ENCODE measurements at places on chromosomes 4 and X. TPM values are rescaled to one million over a fixed set of nuclear protein-coding genes. Genes with fewer than 3 reads are reported as not detected.

GRCh38 chr4:59814402-59815010 lies 1385.6 kb upstream of the ADGRL3 start:
- DNase-seq, result no peak
- no peaks in the 10 kb centered on the region for H3K36me3 ChIP-seq
- no peaks in the 10 kb centered on the region for H3K27me3 ChIP-seq
- no peak overlapping the region for H3K27ac ChIP-seq
- H3K4me3 ChIP-seq, result no peak overlapping the region
- no peaks in the 10 kb centered on the region for H3K4me1 ChIP-seq

DNA sequence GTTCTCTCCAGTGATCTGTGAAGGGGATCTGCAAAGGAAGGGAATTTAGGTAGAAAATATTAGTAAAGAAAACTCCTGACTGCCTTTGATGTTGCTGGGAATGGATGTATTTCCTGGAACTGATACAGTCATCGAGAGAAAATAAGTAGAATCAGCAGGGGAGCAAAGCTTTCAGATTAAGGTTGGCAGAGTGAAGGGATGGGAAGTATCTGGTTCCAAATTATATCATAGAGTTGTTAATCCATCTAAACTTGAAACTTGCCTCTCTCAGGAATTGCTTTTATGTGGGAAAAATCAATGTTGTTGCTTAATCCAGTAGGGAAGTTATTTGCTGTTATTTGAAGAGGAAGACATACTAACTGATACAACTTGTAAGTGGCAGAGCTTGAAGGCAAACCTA lies 19.3 kb downstream of the EPHA5 start:
- H3K4me1 ChIP-seq, result no peaks in the 10 kb centered on the region
- H3K27me3 ChIP-seq, result no peaks in the 10 kb centered on the region
- no peak overlapping the region for H3K27ac ChIP-seq

GRCh38 chr4:104015680-104016079 lies 295.9 kb upstream of the TACR3 start:
- no peaks in the 10 kb centered on the region for H3K27me3 ChIP-seq
- DNase-seq, result no peak
- no peaks in the 10 kb centered on the region for H3K36me3 ChIP-seq
- no peak overlapping the region for H3K4me3 ChIP-seq
- no peak overlapping the region for H3K27ac ChIP-seq
- no peaks in the 10 kb centered on the region for H3K4me1 ChIP-seq

The ACSL4 gene
- total RNA-seq, result 87.7 TPM

- H3K4me1 ChIP-seq, result no peaks in the 10 kb centered on the region
- no peak for DNase-seq
- H3K27me3 ChIP-seq, result no peaks in the 10 kb centered on the region
- no peaks in the 10 kb centered on the region for H3K36me3 ChIP-seq
- H3K27ac ChIP-seq, result no peak overlapping the region
These were observed 64.0 kb downstream of the NBDY start for GRCh38 chrX:56793112-56793430.

DNA sequence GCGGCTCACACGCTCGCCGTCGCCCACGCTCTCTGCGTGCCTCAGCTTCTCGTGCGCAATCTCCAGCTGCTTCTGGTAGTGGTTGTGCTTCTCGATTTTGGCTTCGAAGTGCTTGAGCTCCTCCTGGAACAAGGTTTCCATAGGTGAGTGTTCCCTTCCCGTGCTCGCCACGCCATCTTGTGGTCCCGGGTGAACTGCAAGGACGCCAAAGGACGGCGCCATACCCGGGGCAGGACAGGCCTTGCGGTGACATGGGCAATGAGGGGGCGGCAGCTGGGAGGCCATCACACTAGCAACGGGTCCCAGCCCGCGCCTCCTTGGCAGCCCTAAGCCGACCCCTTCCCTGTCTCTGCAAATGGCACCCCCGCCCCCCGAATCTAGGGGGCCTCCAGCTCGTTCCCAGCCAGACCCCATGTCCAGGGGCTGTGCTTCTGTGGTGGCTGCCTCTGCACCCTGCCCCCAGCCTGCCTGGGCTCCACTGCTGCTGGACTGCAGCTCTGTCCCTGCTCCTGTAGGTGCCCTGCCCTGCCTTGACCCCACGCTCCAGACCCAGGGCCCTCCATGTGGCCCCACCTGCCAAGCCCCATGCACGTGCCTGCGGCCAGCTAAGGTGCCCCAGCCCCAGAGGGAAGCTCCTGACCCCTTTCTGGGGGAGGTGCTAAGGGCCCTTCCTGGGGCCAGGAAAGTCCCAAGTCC lies 17.3 kb downstream of the LRPAP1 start:
- no peak for DNase-seq
- no peaks in the 10 kb centered on the region for H3K27me3 ChIP-seq
- H3K36me3 ChIP-seq, result peaks cover 99% of the 10 kb centered on the region
- H3K27ac ChIP-seq, result no peak overlapping the region
- no peaks in the 10 kb centered on the region for H3K4me1 ChIP-seq

The CXXC4 gene
- total RNA-seq, result 0.71 TPM

GRCh38 chrX:11254417-11255109 lies 38.6 kb upstream of the AMELX start:
- no peak overlapping the region for H3K27ac ChIP-seq
- H3K27me3 ChIP-seq, result no peaks in the 10 kb centered on the region
- H3K4me1 ChIP-seq, result no peaks in the 10 kb centered on the region

DNA sequence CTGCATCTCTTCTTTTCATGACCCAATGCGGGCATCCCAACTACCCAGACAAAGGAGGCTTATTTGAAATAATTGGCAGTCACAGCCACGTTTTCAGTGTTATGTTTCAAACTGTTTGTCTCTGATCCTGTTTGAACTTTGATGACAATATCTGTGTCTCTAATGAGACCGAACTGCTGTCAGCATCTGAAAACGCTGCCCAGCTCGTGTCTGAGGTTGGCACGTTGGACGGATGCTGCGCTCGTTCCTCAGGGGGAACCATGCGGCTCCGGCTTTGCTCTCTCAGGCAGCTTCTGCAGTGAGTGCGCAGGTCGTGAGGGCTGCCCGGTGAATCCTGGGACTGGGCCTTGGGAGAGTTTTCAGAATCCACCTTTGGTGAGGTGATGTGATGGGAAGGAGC lies 58.4 kb upstream of the SORBS2 start:
- H3K36me3 ChIP-seq, result no peaks in the 10 kb centered on the region
- H3K4me1 ChIP-seq, result peaks cover 4% of the 10 kb centered on the region
- no peak overlapping the region for H3K27ac ChIP-seq
- H3K4me3 ChIP-seq, result no peak overlapping the region

- no peak for DNase-seq
- no peaks in the 10 kb centered on the region for H3K36me3 ChIP-seq
- no peak overlapping the region for H3K4me3 ChIP-seq
- H3K4me1 ChIP-seq, result no peaks in the 10 kb centered on the region
These were observed 47.5 kb upstream of the STS start for GRCh38 chrX:7100022-7100421.

DNA sequence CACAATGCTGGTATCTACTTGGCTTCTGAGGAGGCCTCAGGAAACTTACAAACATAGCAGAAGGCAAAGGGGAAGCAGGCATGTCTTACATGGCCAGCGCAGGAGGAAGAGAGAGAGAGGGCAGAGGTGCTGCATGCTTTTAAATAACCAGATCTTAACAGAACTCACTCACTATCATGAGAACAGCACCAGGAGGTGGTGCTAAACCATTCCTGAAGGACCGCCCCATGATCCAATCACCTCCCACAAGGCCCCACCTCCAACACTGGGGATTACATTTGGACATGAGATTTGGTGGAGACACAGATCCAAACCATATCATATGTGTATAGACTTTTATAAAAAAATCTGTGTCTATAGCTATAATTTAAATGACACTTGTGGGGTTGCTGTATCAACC lies 48.6 kb upstream of the ERVMER34-1 start:
- H3K36me3 ChIP-seq, result no peaks in the 10 kb centered on the region
- DNase-seq, result no peak
- no peak overlapping the region for H3K4me3 ChIP-seq
- H3K27ac ChIP-seq, result no peak overlapping the region
- H3K4me1 ChIP-seq, result no peaks in the 10 kb centered on the region
- H3K27me3 ChIP-seq, result no peaks in the 10 kb centered on the region

The CT45A10 gene
- total RNA-seq, result not detected

The LDB2 gene
- total RNA-seq, result 37.7 TPM

DNA sequence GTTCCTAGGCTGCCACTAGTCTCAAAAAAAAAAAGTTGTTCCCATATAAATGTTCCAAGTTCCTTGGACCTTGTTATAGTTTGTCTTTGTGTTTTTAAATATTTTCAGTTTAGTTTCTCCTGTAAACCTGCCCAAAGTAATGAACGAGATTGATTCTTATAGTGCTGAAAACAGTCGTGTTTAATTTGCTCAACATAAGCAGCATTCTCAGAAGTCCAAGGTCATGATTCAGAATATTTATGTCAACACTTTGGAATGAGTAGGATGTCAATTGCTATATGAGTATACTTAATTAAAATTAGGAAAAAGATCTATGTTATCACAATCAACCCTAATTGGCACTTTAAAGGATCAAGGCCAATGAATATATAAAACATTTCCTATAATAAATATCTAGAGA lies 510.9 kb downstream of the PPP4R3C start:
- no peak overlapping the region for H3K27ac ChIP-seq
- no peak overlapping the region for H3K4me3 ChIP-seq
- H3K36me3 ChIP-seq, result no peaks in the 10 kb centered on the region
- no peak for DNase-seq

DNA sequence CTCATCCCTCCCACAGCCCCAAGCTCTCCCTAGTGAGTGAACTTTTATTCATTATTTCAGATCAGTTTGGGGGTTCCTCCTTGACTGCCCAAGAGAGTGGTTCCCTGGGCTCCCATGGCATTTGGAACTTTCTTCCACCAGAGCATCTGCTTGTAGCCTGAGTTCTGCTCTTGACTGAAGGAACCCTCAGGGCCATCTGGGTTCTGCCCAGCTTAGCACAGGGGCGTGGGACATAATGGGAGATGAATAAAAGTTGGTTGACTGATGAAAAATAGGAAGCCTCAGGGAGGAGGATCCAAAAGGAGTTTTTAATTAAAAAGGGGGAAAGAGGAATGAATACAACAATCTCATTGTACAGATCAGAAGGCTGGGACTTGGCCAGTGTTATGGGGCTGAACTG lies 73.4 kb downstream of the CYTL1 start:
- DNase-seq, result no peak
- H3K4me3 ChIP-seq, result no peak overlapping the region
- no peaks in the 10 kb centered on the region for H3K4me1 ChIP-seq
- H3K36me3 ChIP-seq, result no peaks in the 10 kb centered on the region
- no peak overlapping the region for H3K27ac ChIP-seq

The IL1RAPL1 gene
- not detected for total RNA-seq

GRCh38 chr4:113153529-113154101 lies 104.2 kb downstream of the ANK2 start:
- no peak for DNase-seq
- no peaks in the 10 kb centered on the region for H3K27me3 ChIP-seq
- H3K27ac ChIP-seq, result no peak overlapping the region
- H3K4me1 ChIP-seq, result no peaks in the 10 kb centered on the region
- H3K4me3 ChIP-seq, result no peak overlapping the region
